HepG2 (cell line): ENCODE measurements at places on chromosomes 13 and 19.
A peak's percentile ranks its signal among the peaks of the same experiment; 100 is the strongest.

DNA sequence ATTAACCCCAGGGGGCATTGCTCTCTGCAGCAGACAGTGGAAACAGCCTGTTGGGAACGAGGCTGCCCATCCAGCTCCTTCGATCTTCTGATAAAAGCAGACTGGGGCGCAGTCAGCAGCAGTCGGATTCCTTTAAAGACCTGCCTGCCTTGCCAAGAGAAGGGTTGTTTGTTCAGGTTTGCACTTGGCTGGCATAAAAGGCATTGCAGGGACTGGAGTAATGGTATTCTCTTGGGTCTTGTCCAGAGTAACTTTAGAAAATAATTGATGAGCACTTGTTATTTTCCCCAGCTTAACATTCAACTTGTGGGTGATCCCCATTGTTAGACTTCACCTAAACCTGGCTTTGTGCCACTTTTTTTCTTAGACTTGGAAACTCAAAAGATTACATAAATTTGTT is 67.3 kb upstream of the SLC10A2 start:
- no peak for DNase-seq

- DNase-seq: no peak
Observed at GRCh38 chr19:45505151-45505995, 1.9 kb upstream of the VASP start.

DNA sequence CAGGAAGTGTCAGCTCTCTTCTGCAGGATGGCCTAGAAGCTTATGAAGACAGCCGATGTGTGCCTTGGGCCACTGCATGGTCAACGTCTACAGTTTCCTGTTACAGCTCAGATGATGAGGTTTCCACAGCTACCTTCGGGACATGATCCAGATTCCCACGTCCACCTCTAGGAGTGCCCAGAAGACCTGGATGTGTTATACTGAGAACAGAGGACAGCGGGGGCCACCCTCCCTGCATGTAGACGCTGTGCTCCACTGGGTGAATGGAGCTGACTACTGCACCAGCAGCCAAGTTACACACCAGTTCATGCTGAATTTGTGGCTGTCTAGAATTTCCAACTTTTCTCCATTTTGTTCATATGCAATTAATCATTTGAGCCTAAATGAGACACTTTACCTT is 78.5 kb upstream of the MTIF3 start:
- no peak for DNase-seq

- DNase-seq: peak; percentile 96
Observed at GRCh38 chr13:97141564-97142005, 80.5 kb upstream of the MBNL2 start.

- peak; percentile 80 for DNase-seq
Observed at GRCh38 chr19:20167020-20167644, at the start of gene ZNF486. Gene ZNF486, plus strand, starts transcription at chr19:20167214. Its CDS starts 117 bp downstream, at chr19:20167331.

DNA sequence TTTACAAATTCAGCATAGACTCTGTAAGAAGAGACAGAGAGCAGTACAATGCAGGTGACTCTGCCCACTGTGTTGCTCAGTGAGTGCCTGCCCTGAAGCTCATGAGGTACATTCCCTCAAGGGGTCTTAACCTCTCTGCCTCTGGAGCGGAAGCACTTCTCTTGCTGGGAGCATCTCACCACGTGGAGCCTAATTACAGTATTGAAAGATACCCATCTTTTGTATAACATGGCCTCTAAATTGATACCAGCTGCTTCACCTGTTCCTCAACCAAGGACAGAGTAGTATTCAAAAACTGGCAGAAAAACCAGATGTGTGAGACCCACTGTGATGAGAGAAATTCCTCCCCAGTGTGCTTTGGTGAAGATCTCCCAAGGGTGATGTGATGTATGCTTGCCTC is 77.1 kb downstream of the SACS start:
- DNase-seq: no peak

DNA sequence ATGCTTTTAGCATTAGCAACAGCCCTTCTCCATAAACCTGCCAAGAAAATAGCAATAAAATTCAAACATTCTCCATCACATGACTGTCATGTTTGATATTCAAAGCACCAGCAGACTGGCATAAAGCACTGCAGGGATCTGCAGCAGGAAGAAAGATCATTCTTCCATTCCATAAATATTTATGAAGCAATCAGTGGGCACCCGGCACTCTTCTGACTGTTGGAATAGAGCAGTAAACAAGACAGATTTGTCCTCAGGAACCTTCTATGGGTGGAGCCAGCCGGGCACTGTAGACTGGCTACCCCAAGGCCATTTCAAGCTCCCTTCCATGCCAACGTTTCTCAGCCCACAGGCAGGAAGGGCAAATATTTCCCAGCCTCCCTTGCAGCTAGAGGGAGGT is 25.5 kb downstream of the PLA2G4C start:
- no peak for DNase-seq

DNA sequence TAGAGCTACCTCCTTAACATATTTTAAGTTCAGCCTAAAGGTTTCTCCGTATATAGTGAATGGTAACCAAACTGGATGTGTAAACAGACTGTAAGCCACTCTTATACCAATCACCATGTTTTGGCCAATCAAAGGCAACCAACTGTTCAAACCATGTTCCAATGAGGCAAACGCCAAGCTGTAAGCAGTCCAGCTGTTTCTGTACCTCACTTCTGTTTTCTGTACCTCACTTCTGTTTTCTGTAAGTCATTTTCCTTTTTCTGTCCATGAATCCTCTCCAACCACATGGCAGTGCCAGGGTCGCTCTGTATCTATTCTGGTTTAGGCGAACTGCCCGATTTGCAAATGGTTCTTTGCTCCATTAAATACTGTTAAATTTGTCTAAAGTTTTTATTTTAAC is 24.4 kb downstream of the COMMD6 start:
- no peak for DNase-seq

DNA sequence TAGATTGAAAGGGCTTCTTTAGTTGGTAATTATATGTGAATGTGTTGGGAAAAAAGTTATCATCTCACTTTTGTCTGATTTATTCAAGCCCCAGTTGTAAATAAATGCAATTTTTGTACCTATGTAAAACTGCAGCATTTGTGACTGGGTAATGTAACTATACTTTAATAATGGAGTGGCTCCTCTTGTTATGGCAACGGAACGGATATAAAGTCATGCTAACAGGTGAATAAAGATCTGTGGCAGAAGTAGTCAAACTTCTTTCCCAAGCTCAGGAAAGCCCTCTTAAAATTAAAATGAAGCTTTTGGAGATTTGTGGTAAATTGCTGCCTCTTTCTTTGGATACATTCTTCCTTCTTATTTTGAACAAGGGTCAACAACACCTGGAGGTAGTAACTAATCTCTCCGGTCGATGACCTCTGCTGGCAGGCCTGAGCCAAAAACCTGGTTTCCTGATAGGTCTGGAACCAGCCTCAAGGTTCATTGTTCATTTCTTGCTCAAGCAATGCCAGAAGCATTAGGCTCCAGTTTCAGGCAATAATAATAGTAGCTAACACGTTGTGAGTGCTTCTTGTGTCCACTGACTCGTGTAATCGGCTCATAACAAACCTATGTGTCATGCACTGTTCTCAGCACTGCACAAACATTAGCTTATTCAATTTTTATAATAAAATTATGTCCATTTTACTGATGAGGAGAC is 313.4 kb upstream of the DACH1 start:
- DNase-seq: no peak

DNA sequence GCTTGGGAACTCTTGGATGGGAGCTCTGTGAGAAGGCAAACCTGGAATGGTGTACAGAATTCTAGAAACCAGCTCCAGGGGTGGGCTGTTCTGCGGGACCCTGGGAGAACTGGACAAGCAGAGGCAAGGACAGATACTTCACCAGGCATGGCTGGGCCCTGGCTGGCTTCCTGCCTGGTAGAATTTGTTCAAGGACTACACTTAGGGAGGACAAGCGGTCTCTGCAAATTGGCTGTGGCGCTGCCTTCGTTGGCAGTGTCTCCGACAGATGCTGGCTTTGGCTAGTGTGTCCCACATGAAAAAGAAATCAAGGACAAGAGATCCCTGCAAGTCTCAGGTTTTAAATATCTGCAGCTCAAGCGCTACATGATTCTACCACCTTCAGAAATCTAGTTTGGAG is 12.4 kb downstream of the CEBPG start:
- DNase-seq: no peak

GRCh38 chr13:68009546-68009945 is 779.4 kb upstream of the PCDH9 start:
- DNase-seq: no peak

DNA sequence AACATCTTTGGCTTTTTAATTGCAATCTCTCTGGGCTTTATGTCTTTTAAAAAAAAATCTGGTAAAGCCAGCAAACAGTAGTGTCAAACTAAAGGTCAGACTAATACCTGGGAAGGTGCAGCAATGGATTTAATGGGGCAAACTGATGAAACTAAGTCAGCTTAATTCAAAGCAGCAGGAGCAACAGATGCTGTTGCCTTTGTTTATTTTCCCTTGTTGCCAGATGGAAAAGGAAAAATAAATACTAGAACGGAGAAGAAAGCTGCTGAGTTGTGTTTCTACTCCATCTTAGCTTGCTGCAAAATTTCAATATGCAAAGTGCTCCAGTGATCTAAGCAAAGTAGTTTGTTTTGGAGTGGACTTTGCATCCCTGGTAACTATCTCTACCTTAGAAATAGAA is 1097.8 kb downstream of the PCDH17 start:
- no peak for DNase-seq

GRCh38 chr19:42042455-42043170 is 27.4 kb downstream of the GRIK5 start:
- no peak for DNase-seq

DNA sequence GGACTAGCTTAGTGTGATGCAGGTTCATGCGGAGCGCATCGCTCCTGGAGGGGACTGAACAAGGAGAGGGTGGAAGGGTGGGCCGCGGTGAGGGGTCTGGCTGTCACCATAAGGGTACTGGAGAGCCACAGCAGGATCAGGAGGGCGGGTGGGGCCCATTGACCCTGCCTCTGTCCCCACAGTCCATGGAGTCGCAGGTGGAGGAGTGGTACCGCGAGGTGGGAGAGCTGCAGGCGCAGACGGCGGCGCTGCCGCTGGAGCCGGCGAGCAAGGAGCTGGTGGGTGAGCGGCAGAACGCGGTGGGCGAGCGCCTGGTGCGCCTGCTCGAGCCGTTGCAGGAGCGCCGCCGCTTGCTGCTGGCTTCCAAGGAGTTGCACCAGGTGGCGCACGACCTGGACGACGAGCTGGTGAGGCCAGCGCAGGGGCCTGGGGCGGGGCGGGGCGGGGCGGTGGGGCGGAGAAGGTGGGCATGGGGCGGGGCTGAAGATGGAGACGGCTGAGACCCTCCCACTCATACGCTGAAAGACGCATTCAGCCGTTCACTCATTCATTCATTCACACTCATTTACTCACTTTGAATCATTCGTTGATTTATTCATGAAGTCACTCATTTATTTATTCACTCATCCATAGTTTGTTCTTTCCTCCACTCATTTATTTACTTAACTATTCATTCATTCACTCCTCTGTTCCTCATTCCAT is 27.5 kb upstream of the SHKBP1 start:
- peak; percentile 49 for DNase-seq

DNA sequence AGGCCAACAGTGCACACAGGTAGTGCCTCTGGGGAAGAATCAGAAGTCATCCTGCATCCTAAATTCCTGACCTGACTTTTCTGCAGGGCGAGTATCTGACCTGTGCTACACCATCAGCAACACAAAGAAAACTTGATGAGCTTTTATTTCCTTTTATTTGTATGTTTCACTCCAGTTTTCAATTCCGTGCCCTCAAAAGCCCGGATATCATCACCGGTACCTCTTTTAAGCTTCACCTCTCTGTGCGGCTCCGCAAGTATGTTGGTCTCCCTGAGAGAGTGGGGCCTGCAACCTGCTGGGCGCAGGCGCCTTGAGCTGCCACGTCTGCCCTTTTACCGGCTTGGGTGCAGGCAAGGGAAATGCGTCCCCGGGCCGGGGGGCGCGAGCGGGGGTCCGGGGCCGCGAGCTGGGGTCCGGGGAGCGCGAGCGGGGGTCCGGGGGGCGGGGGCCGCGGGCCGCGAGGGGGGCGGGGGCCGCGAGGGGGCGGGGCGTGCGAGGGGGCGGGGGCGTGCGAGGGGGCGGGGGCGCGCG is 4.3 kb upstream of the DUXA start:
- DNase-seq: peak; percentile 20

DNA sequence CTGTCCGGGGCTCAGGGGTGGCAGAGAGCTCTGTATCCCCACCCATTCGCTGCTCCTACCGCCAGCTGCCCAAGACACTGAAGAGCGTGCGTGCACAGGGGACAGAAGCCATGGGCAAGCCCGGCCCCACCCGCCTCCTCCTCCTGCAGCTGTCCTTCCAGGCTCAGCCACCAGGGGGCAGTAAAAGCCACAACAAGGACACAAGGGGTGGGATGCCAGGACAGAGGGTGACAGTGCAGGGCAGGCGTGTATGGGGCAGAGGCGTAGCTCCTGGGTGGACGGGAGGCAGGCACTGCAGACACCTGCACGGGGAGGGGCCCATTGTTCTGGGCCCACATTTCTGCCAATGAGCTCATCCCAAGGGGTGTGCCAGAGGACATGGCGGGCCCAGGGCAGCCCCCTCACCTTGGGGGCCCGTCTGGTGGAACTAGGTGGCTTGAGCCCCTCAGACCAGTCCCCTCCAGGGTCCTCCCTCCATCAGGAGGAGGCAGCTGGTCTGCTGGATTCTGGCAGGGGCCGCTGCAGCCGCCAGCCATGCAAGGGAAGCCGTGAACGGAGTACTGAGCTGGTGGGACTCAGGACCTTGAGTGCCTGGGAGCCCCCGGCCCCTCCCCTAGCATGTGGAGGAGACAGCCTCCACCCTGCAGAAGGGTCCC is 61.2 kb downstream of the MLLT1 start:
- DNase-seq: peak; percentile 77

DNA sequence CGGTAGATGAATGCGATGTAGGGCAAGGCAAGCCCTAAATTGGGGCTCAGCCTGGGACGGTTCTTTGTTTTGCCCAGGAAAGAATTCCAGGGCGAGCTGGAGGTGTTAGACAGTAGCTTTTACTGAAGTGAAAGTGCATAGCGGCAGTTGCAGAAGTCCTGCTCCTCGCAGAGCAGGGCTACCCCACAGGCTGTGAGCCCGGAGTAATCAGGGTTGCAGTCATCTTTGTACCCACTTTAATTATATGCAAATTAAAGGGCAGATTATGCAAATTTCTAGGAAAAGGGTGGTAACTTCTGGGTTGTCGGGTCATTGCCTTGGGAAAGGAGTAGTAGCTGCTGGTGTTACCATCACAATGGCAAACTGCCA is 30.5 kb downstream of the VAV1 start:
- no peak for DNase-seq

GRCh38 chr19:801030-801860 is 4.0 kb downstream of the PTBP1 start:
- DNase-seq: no peak

- DNase-seq: peak; percentile 42
Observed at GRCh38 chr19:13234518-13234917, 84.3 kb downstream of the IER2 start.

DNA sequence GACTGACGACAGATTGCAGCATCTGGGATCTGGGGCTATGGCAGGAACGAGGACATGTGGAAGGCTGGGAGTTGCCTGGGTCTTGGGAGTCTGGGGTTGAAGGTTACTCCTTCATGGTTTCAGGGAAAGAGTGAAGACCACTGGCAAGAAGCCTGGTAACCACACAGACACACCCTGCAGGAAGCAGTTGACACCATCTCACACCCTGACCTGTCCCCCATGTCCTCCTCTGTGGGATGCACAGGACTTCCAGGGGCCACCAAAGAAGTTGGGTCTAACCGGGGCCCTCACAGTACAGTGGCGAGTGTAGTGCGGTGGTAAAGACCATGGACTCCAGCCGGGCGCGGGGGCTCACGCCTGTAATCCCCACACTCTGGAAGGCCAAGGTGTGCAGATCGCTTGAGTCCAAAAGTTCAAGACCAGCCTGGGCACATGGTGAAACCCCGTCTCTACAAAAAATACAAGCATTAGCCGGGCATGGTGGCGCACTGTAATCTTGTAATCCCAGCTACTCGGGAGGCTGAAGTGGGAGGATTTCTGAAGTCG is 10.6 kb upstream of the FFAR2 start:
- DNase-seq: no peak
